Ovary (tissue), 10 donors: ENCODE measurements at places on chromosomes 3 and 15. TPM values are rescaled to one million over a fixed set of nuclear protein-coding genes. Genes with fewer than 3 reads are reported as not detected.

DNA sequence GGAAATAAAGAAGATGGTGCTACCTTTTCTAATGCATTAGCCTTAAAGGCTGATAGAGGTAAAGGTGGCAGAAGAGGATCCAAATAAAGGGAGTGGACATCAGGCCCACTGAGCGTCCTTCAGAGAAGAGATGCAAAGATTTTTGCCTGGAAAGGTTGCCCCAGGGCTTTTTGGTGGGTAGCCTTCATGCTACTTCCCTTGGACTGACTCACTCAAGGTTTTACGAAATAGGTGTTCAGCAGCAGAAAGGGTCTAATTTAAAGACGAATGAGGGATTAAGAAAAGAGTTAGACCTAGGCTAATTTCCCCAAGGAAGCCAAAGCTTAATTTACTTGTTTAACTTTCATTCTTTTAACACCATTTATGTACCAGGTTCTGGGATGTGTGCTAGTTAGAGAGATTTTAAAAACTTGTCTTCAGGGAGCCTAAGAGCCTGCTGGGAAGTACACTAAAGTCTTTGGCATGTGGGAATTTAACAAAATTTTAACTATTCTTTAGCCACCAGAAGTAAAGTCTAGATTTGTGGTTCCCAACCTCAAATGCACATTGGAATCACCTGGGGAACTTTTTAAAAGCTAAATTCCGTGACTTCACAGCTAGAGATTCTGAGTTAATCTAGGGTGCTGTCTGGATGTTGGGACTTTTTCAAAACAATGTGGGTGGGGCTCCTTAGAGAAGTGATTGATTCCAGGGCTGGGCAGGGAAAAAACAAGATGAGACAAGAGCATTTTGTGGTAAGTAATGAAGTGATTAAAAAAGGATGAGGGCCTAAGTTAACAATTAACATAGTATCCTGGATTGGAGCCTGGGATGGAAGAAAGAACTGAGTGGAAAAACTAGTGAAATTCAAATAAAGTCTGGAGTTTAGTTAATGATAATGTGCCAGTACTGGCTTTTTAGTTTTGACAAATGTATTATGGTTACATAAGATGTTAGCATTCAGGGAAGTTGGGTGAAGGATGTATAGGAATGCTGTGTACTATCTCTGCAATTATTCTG lies 3.4 kb downstream of the IL20RB start:
- DNase-seq, result no peak

DNA sequence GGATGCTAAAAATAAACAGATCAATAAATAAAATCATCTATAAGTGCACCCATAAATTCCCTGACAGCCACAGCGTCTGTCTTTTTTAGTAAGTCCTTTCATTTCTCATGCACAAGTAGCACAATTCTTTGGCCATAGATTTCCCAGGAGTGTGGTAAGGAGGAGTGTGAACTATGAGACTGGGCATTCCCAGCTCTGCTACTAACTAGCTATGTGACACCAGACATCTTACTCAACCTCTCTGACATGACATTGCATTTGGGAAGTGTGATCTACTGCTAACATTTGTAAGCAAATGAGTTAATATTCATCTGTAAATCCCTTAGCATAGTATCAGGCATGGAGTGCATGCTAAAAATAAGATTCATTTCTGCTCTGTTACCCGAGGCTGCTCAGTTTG lies 301.7 kb downstream of the NTRK3 start:
- DNase-seq, result no peak

GRCh38 chr3:117019082-117019713 lies 309.6 kb downstream of the TUSC7 start:
- DNase-seq, result peak; percentile 17

DNA sequence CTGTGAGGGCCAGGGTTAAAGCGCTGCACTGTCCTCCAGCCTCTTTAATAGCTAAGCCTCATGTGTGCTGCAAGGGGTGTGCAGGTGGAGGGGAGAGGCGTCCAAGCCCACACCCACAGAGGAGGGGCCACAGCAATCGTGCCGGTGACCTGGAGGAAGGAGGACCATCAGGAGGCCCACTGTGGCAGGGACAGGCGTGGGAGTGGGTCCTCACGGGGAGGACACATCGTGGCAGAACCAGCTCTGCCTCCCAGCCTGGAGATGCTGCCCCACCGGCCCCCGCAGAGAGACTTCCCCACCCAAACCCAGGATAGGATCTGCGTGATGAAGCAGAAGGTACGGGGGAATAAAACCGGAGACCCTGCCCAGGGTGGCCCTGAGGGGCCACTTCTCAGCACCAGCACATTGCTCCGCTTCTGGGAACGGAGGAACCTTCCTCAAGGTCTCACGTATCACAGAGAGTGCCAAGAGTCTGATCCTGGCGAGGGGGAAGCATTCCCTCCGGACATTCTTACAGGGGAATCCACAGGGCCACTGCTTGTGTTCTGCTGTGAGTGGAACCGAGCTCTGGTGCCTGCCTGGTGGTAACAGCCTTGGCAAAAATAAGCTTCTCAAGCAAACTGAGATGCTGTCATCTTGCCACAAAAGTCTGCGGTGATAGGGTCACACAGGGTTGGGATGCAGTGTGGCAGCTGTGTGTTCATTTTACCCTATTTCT lies 199.8 kb downstream of the XXYLT1 start:
- DNase-seq, result no peak

DNA sequence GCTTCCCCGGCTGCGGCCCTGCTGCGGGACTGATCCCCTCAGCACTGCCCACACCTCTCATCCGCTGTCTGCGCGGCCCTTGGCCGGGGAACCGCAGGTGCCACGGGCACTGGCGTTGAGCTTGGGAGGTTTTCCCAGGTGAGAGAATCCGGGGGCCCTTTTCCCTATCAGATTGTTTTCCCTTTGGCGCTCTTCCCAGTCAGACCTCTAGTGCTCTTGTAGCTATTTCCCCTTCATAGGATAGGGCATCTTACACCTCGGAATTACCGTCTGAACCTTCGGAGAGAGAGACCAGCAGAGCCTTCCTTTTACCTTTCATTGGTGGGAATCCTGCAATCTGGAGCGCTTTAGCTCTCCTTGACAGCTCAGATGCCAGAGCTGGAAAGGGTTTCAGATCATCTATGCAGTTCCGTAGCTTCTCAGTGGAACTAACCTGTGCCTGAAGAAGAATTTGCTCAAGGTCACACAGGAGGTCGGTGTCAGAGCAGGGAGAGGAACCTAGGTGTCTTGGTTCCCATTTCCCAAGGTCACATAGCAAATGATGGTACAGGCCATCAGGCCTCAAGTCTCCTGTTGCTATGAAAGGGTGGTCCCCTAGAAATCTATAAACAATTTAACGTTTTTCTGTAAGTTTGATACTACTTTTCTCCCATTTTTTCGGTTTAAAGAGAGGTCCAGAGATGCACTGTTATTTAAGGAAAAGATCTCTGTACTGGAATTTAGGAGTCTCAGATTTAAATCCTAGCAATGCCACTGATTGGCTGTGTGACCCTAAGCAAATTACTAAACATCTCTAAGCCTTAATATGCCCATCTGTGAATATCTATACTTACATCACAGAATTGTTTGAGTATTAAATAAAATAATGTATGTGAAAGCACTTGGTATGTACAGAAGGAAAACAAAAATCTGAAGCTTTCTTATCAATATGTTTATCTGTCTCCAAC lies 916 bp downstream of the IDH3A start:
- DNase-seq, result no peak

DNA sequence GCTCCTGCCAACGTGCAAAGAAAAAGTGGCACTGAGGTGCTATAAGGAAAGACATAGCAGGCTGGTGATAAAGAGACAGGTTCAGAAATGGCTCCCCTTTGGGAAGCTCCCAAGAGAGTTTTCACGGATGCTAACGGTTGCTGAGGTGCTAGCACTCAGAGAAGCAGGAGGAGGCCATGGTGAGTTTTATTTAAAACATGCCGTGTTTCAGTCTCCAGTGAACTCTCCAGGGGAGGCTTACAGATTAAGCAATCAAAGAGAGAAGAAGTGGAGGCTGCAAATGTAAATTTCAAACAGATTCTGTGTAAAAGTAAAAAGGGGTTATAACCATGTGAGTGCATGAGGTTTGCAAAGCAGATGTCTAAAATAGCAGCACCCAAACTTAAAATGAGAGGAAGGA lies 346.2 kb downstream of the NTRK3 start:
- DNase-seq, result no peak

- DNase-seq, result no peak
These were observed 363.6 kb downstream of the NLGN1 start for GRCh38 chr3:173761161-173761560.

GRCh38 chr3:187491371-187491770 lies 123.2 kb downstream of the RTP4 start:
- no peak for DNase-seq

DNA sequence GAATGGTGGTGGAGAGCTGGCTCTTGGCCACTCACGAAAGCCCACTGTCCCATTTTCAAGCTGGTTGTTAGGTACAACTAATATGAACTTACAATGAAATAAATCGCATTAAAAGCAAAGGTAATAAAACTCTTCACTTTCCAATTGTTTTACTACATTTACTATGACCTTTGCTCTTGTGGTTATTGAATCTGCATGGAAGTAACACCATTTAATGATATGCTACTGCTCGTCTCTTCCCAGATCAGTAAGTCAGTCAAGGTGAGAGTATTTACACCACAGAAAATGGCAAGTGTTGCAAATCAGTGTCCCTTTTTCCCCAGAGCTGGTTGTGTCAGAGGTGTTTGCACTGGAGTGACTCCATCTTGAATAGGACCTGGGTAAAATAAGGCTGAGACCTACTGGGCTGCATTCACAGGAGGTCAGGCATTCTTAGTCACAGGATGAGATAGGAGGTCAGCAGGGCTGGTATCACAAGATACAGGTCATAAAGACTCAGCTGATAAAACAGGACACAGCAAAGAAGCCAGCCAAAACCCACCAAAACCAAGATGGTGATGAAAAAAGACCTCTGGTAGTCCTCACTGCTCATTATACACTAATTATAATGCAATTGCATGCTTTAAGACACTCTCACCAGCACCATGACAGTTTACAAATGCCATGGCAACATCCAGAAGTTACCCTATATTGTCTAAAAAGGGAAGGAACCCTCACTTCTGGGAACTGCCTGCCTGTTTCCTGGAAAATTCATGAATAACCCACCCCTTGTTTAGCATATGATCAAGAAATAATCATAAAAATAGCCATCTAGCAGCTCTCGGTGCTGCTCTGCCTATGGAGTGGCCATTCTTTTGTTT lies 57.6 kb downstream of the FRMD4B start:
- no peak for DNase-seq

GRCh38 chr3:78235841-78236240 lies 1195.9 kb downstream of the ROBO2 start:
- DNase-seq, result no peak

DNA sequence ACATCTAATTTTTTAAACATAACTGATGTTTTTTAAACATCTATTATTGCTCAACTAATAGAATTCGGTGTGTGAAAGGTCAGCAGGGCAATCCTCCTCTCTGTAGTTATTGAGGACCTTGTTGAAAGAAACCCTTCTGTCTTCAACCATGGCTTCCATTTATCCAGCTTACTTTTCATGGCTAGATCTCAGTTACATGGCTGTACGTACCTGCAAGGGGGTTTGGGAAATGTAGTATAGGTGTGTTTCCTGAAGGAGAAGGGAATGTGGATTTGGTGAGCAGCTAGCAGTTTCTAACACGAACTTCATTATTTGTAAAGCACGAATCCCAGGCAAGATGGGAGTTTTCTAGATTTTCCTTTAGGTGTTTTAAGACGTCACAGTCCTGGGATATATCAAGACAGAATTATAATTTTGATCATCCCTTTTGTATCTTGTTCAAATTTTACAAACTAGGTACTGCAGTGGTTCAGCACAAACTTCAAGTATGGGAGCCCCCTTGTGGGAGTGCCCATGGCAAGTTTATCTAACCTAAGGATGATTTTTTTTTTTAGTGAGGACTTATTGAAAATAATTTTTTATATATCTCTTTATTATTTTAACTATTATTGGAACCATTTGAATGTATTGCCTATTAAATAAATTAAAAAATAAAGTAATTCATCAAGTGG lies 41.6 kb downstream of the FBXL2 start:
- no peak for DNase-seq

DNA sequence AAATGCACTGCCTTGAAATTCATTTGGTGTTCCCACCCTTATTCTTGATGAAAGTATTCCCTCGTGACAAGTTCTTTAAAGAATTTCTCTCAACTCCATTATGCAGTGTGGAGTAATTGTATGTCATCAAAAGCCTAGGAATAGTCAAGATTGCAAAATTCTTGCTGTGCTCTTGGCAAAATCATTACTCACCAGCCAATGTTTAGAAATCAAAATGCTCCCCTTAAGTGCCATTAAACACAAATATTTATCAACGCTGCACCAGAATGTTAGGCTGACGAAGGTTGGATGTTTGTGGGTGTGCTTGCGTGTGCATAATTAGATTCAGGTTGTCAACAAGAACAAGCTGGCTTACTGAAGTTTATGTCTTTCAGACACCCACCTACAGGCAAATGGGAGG lies 40.5 kb downstream of the SST start:
- DNase-seq, result no peak

Gene GATA2
- 5.1 TPM for polyA plus RNA-seq

Gene VGLL3
- polyA plus RNA-seq, result 7.7 TPM

Gene RHCG
- polyA plus RNA-seq, result not detected

Gene TEX55
- polyA plus RNA-seq, result not detected

Gene HACL1
- 13.4 TPM for polyA plus RNA-seq

Gene SHC4
- 1.8 TPM for polyA plus RNA-seq

Gene CMSS1
- 23.4 TPM for polyA plus RNA-seq

Gene EAF2
- polyA plus RNA-seq, result 2.3 TPM
